ENCODE measurements at places on chromosomes 5 and 9.

DNA sequence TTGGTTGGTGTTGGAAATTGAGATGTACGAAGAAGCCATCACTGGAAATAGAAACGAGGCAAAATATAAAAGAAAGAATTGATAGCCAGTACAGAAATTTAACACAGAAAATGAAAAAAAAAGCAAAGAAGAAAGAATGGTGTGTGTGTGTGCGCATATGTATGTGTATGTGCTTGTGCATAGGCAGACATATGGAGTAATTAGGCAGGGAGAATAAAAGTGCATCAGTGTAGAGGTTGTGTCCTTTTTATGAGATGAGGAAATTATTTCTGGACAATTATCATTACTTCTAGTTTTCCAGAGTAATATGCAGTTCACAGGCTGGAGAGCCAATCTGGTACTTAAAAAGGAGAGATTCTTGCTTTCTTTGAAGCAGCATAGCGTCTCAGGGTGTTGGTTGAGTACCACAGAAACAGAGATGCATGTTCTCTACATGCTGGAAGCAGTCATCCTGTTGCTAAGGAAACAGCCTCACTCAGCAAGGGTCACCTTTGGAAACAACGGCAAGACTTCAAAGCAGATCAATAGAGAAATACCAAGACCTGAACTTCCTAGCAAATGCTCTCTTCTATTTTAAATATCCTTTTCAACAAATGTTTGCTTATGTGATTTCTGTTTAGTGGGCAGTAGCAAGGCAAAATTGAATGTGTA lies 172.7 kb downstream of the TAF11L14 start:
- DNase-seq = no peak

- no peak for DNase-seq
Measured at GRCh38 chr9:114143234-114143633, 12.1 kb upstream of the COL27A1 start.

GRCh38 chr5:14216902-14217301 lies 73.8 kb downstream of the TRIO start:
- no peak for DNase-seq

- no peak for DNase-seq
Measured at GRCh38 chr9:136779808-136780207, 11.3 kb upstream of the TMEM141 start.

DNA sequence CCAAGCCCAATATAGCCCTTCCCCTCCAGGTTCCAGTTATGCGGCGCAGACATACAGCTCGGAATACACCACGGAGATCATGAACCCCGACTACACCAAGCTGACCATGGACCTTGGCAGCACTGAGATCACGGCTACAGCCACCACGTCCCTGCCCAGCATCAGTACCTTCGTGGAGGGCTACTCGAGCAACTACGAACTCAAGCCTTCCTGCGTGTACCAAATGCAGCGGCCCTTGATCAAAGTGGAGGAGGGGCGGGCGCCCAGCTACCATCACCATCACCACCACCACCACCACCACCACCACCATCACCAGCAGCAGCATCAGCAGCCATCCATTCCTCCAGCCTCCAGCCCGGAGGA lies 6.3 kb downstream of the NR4A3 start:
- DNase-seq = no peak

- no peak for DNase-seq
Measured at GRCh38 chr9:96721731-96722429, 56.0 kb downstream of the ZNF510 start.

DNA sequence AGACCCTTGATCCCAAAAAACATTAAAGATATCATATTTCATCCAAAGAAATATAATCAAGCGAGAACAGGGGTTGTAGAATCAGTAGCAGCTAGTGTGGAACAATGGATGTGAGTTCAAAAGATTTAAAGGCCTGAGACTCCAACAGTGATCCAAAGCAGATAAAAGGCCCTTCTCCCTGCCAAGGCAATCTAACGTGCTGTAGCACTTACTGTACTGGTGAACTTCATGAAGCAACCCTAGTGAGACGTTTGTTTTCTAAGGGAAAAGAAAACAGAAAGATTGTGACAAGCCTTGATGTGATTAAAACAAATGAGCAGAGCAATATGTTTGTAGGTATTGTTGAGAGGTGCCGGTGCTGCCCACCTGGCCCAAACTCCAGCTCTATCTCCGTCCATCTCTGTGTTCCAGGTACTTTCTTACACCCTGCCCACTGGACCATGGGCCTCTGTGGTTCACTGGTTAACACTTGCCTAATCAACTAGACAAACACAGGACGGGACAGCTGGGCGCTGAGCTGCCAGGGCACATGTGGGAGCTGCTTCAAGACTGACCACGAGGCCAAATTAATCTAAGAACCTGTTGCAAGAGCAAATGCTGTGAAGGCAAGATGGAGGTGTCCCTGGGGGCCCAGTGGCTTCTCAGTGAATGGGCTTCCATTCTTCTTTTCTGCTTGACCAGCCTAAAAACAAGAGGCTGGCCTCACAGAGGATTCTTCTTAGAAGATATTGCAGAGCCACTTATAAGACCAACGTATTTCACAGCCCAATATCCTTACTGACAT lies 265.5 kb downstream of the CWC27 start:
- no peak for DNase-seq

GRCh38 chr5:36177715-36178523 lies 26.0 kb downstream of the SKP2 start:
- DNase-seq = peak; percentile 10

GRCh38 chr9:26786564-26786963 lies 106.0 kb downstream of the CAAP1 start:
- DNase-seq = no peak

DNA sequence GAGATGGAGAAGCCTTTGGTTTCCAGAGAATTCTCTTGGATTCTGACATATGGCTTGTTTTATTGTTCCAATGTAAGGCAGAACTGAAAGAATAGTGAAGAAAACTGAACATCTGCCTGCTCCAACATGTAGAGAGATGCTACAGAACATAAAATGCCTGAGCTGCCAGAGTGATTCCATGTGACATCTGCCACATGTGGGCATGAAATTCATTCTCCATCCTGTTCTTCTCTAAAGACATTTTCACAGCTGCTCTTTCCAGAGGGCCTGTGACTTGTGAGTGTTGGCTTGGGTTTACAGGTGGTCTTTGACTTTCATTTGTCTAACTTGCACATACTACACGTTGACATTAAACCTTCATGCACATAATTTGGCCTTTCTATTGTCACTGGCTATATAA lies 33.7 kb upstream of the TXN start:
- DNase-seq = no peak

GRCh38 chr9:86350006-86350760 lies 4.0 kb downstream of the TUT7 start:
- DNase-seq = no peak

- DNase-seq = no peak
Measured at GRCh38 chr5:68708156-68708841, 385.5 kb upstream of the SLC30A5 start.

GRCh38 chr9:100715100-100715380 lies 137.2 kb downstream of the CAVIN4 start:
- DNase-seq = no peak

- DNase-seq = no peak
Measured at GRCh38 chr5:150014456-150014855, 13.9 kb downstream of the HMGXB3 start.

DNA sequence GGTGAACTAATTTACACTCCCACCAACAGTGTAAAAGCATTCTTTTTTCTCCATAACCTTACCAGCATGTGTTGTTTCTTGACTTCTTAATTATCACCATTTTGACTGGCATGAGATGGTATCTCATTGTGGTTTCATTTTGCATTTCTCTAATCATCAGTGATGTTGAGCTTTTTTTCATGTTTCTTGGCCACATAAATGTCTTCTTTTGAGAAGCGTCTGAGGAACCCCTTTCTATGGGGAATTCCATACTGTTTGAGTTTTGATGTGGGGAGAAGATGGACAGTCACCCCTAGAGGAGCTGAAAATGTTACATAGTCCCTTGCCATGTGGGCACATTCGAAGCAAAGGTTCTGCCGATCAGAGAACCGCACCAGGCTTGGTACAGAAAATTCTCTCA lies 207.0 kb upstream of the SLC30A5 start:
- no peak for DNase-seq

DNA sequence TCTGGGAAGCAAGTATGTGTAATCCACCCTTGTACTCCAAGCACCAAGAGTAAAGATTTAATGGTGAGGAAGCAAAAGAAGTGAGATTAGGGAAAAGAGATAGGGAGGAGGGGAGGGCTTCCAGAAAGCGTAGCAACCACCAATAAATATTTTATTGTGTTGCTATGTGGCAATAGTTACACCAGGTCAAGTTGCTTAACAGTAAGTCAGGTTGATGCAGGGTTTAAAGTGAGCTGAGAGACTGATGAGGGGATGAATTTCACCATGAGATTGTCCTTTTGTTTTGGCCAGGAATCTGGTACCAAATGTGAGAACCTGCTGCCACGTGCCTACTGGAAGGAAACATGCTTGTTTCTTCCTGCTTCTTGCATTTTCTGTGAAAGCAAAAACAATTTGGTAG lies 62.7 kb downstream of the PCSK5 start:
- no peak for DNase-seq

GRCh38 chr9:112809351-112809848 lies 58.8 kb downstream of the SNX30 start:
- DNase-seq = no peak

GRCh38 chr9:5612185-5612530 lies 16.7 kb upstream of the RIC1 start:
- no peak for DNase-seq

GRCh38 chr5:56440871-56441740 lies 208.0 kb upstream of the ANKRD55 start:
- DNase-seq = no peak

- DNase-seq = no peak
Measured at GRCh38 chr9:70987986-70988385, 133.4 kb downstream of the TRPM3 start.

GRCh38 chr9:138048184-138048583 lies 170.6 kb downstream of the CACNA1B start:
- DNase-seq = no peak

DNA sequence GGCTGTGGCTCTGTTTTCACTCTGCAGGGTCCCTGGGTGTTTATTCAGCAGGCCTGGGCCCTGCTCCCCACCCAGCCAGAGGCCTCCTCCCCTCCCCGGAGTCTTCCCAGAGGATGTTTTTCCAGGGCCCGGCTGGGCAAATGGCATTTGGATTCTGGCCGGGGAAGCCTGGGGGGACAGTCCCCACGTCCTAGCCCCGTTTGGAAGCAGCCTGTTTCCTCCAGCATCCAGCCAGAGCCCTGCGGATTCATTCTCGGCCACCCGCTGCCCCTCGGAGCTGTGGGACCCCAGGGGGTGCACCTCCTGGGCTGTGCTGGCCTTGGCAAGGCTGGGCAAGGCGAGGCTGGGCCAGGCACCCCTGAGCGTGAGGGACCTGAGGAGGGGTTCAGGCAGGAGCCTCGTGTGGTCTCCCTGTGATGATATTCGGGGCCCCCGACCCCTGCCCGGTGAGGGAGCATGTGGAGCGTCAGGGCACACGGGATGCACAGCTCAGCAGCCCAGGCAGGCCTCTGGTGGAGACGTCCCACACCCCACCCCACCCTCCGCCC lies 48.8 kb upstream of the EGFL7 start:
- DNase-seq = no peak

GRCh38 chr9:105039175-105039799 lies 111.3 kb upstream of the ABCA1 start:
- DNase-seq = no peak

GRCh38 chr9:13395156-13395555 lies 115.7 kb upstream of the MPDZ start:
- no peak for DNase-seq

DNA sequence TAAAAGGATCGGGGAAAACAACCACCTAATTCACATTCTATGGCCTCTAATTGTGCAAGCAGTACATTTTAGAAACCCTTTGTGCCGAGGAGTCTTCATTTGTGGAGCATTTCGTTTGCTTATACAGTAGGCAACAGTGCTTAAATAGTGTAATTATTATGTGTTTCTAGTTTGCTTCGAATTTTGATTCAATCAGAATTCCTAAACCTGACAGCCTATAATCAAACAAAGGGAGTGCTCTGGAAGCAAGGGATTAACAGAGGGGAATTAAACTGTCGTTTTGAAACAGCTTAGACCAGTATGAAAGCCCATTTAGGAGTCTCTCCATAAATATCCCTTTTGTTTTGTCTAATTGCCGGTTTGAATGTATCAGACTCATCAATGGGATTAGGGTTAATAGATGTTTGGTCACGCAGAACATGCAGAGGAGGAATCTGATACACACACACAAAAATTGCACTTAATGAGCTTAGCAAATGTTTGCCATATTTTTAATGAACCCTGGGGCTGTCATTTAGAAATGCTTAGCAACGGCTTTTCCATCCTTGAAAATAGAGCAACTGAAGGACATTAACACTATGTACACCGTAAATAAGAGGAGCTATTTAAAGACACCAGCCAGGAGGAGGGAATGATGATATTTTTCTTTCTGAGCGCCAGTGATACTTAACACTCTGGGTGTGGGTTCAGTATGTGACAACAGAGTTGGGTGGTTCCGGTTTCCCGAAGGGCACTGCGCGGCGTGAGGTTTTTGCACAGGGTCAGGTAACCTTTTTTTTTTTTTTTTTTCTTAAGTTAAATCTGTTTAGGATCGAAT lies 404.7 kb downstream of the TLE4 start:
- DNase-seq = no peak

GRCh38 chr5:14700478-14701436 lies 36.2 kb downstream of the OTULIN start:
- no peak for DNase-seq

DNA sequence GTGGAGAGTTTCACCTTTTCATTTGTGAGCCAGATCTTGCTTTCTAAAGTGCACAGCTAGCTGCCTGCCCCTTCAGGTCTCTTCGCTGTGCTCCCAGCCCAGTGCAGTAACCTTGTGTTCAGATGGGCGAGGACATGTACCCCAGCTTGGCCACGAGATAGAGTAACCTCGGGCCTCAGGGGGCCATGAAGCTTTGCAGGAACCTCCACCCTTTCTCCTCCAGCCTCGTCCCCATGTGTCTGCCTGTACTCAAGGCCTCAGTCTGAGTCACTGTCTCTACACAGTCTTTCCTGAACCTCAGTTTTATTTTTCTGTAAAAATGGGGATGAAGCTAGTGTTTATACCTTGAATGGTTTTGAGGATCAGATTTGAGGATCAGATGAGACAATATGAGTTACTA lies 37.9 kb downstream of the ERGIC1 start:
- no peak for DNase-seq

GRCh38 chr9:127858041-127858512 lies 3.6 kb upstream of the ENG start:
- no peak for DNase-seq

DNA sequence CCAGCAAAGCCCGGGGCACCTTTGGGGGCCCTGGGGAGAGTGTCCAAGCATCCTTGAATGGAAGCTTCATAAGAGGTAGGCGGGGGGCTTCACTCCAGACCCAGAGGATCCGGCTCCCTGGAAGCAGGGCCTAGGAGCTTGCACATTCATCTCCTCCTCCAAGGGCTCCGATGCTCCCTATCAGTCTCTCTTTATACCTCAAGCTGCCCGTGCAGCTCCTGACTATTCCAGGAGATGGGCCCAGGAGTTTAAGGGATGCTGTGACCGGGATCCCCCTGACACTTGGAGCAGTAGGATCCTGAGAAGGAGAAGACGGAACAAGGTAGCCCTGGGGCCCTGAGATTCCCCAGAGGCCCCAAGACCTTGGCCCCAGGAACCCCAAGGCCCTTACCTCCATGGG lies 25.9 kb downstream of the CSF1R start:
- DNase-seq = no peak
